Fibroblast of the aortic adventitia (primary cell): ENCODE measurements at places on chromosomes 12 and 14.

GRCh38 chr14:87971010-87971409 lies 22.0 kb downstream of the GALC start:
- DNase-seq, result no peak

GRCh38 chr12:69405566-69405865 lies 46.0 kb downstream of the YEATS4 start:
- DNase-seq, result peak; percentile 98

GRCh38 chr12:71640316-71640715 lies 23.3 kb downstream of the ZFC3H1 start:
- DNase-seq, result no peak

DNA sequence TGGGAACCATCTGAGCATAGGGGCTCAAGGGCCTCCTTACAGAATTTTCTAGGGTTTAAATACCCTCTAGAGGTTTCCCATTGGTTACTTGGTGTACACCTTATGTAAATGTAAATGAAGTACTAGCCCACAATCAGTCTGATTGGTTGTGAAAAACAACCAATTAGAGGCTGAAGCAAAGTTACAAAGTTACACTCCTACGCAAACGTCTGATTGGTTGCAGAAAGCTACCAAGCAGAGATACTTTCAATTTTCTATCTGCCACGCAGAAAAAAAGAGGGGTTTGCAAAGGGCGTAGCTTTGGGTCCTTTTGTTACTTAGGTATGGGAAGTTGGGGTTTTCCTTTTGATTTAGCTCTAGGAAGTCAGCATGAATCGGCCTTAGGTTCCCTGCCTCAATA lies 1.8 kb upstream of the TMEM19 start:
- DNase-seq, result no peak

- no peak for DNase-seq
Observed at GRCh38 chr12:101527682-101528081, 52.5 kb downstream of the SPIC start.
